Mesothelial cell of epicardium (in vitro differentiated cells): ENCODE measurements at places on chromosomes 16 and 17.

DNA sequence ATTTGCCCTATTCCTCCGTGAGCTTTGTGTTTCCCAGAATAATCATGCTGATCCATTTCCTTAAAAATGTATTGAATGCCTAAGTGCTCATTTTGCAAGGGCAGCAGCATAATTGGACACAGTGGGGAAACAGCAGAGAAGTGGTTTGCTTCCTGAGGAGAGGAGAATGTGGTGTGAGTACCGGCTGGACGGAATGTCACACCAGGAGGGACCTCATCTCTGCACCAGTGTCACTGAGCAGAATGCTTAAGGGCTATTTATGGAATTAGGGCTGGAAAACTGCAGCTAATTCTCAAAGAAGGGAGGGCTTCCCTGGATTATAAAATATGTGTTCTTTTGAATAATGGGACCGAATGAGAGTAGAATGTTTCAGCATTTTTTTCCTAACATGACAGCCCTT is 1100.6 kb upstream of the RBFOX1 start:
- H3K4me3 ChIP-seq, result no peak overlapping the region
- H3K4me1 ChIP-seq, result no peaks in the 10 kb centered on the region
- no peak for DNase-seq
- no peaks in the 10 kb centered on the region for H3K27me3 ChIP-seq
- no peak overlapping the region for H3K27ac ChIP-seq

DNA sequence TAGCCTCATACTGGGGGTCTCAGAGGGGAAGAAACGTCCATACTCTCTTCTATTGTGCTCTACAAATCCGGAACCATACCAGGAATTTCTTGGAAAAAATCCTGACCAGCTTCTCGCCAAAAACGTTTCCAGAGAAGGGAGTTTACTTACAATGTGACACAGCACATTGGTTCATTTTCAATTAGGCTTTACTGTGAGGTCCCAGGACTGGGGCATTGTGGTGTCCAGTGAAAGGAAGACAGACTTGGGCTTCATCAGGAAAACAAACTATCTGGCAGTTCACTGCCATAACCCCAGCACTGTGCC is 14.7 kb downstream of the MPP2 start:
- peaks cover 3% of the 10 kb centered on the region for H3K4me1 ChIP-seq
- no peak overlapping the region for H3K27ac ChIP-seq
- no peaks in the 10 kb centered on the region for H3K27me3 ChIP-seq
- no peak overlapping the region for H3K4me3 ChIP-seq
- DNase-seq, result no peak
- no peaks in the 10 kb centered on the region for H3K36me3 ChIP-seq

DNA sequence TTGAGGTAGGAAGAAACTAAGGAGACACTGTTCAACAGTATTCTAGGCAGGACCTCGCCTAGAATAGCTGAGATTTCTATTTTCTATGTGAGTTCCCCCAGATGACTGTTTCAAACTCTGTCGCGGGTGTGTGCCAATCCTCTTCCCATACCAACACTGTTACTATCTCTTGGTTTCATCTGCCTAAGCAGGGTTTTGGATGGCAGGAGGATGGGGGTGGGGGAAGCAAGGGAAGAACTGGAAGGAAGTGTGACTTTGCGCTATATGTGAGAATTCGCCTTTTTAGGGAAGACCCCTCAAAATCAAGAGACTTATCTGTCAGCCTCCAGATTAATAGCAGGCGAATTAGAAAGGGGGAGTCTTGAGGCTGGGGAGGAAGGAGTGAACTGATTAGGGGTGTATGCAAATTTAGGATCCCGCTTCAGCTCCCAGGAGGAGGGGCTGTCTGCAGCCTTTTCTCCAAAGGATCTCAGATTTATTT is 521 bp upstream of the G6PC3 start:
- no peaks in the 10 kb centered on the region for H3K36me3 ChIP-seq
- peaks cover 41% of the 10 kb centered on the region for H3K4me1 ChIP-seq
- DNase-seq, result peak; percentile 46
- peak overlapping the region; percentile 96 for H3K27ac ChIP-seq
- H3K4me3 ChIP-seq, result peak overlapping the region; percentile 91

DNA sequence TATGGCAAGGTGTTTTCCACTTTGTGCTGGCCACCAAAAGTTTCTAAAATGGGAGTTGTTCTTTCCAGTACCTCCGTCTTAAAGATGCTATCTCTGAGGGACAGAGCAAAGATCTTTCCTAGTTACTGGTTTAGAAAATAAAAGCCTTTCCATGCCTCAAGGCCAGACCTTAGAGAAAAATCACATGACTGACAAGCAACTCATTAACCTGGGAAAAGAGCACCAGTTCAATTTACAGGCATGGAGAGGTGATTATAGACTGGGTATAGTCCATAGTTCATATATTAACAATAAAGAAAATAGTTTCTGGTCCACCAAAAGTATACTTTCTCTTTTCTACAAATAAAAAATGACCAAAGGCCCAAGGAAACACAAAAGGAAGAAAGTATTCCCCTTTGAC is 230.7 kb downstream of the TOX3 start:
- no peaks in the 10 kb centered on the region for H3K4me1 ChIP-seq
- peaks cover 6% of the 10 kb centered on the region for H3K27me3 ChIP-seq
- no peak for DNase-seq
- no peaks in the 10 kb centered on the region for H3K36me3 ChIP-seq
- no peak overlapping the region for H3K4me3 ChIP-seq

DNA sequence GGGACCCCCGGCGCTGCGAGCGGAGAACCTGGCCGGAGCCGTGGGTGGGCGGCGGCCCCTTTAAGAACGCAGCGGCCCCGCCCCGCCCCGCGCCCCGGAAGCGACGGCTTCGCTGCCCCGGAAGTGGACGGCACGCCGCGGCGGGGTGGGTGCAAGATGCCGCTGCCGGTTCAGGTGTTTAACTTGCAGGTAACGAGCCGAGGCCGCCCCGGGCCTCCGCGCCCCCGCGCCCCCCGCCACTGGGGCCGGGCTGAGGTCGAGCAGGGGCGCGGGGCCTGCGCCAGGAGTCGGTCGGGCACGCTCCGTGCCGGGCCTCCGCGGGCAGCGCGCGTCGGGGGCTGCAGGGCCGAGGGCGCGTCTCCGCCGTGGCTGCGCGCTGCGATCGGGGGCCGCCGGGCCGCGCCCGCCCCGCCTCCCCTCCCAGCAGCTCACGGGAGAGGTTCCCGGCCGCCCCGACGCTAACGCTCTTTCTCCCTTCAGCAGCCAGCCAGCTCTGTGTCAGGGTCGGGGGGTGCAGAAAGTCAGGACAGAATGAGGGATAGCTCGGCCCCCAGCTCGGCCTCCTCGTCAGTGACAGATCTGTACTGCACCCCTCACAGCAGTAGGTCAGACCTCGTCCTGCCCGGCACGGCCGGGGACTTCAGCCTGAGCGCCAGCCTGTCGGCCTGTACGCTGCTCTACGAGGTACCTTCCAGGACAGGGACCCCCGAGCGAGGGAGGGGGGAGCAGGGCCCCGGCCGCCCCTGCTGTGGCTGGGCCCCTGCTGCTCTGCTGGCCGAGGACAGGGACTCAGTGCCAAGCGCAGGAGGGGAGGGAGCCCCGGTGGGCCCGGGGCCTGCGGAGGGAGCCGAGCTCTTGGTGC is at the start of the genes GPS1 and RFNG:
GPS1 (plus strand) TSS at position 123 of the 862 bp plus-strand sequence; CDS start at position 157, 34 bp downstream.
RFNG (minus strand) TSS at position 36 of the 862 bp plus-strand sequence. CDS start 45 bp downstream, outside the sequence.
- H3K36me3 ChIP-seq, result peaks cover 7% of the 10 kb centered on the region
- H3K4me1 ChIP-seq, result peaks cover 13% of the 10 kb centered on the region
- peak; percentile 81 for DNase-seq
- H3K27ac ChIP-seq, result peak within 1 kb of the TSS; percentile 78
- H3K4me3 ChIP-seq, result peak within 1 kb of the TSS; percentile 89
- no peaks in the 10 kb centered on the region for H3K27me3 ChIP-seq

GRCh38 chr17:81561494-81561885 is 9.3 kb upstream of the FAAP100 start:
- peaks cover 24% of the 10 kb centered on the region for H3K36me3 ChIP-seq
- no peak overlapping the region for H3K4me3 ChIP-seq
- no peak overlapping the region for H3K27ac ChIP-seq
- peaks cover 11% of the 10 kb centered on the region for H3K4me1 ChIP-seq
- H3K27me3 ChIP-seq, result no peaks in the 10 kb centered on the region

DNA sequence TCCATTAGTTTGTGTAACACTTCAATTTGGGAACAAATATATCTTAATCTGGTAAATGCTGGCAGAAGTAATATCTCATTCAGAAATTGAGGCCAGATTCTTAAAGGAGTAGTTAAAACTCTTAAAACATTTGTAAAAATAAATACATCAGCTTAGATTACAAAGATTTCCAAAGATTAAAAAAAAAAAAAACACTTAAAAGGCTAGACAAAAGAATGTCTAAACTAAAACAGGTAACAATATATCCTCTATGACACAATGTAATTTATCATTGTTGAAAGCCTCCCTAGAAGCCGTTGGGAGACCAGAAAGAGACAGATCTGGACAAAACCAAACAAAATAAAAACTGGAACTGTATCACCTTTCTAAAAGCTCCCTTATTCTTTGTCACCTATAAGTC is 3.5 kb downstream of the GPATCH8 start:
- peaks cover 30% of the 10 kb centered on the region for H3K4me1 ChIP-seq
- DNase-seq, result no peak
- no peaks in the 10 kb centered on the region for H3K27me3 ChIP-seq
- H3K4me3 ChIP-seq, result peak overlapping the region; percentile 31
- H3K36me3 ChIP-seq, result no peaks in the 10 kb centered on the region
- peak overlapping the region; percentile 27 for H3K27ac ChIP-seq

- H3K27me3 ChIP-seq, result no peaks in the 10 kb centered on the region
- DNase-seq, result no peak
- H3K4me3 ChIP-seq, result no peak overlapping the region
Measured at GRCh38 chr17:40097087-40097486, 3.3 kb downstream of the NR1D1 start.

DNA sequence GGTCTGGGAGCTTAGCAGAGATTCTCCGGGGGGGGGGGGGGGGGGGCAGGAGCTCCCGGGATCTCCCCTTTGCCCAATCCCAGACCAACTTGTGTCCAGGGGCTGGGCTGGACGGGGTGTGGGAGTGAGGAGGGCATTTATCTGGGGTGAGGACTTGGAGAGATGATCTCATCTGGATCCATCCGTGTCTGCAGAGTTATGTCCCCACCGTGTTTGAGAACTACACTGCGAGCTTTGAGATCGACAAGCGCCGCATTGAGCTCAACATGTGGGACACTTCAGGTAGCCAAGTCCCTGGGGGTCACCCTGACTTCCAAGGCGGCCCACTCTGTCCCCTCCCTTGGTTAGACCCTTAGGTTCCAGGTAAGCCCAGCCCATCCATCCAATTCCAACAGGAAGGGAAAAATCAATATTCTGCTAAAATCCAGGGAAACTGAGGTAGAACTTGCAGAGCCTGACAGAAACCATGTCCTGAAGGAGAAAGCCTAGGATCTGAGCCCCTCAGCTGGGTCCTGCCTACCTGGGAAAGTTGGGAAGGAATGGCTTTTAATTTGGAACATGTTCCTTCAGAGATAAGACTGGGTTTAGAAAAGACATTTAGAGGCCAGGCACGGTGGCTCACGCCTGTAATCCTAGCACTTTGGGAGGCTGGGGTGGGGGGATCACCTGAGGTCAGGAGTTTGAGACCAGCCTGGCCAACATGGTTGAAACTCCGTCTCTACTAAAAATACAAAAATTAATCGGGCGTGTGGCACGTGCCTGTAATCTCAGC is 921 bp downstream of the RND2 start:
- no peaks in the 10 kb centered on the region for H3K36me3 ChIP-seq
- peaks cover 13% of the 10 kb centered on the region for H3K4me1 ChIP-seq
- peak overlapping the region; percentile 77 for H3K4me3 ChIP-seq
- no peak for DNase-seq

DNA sequence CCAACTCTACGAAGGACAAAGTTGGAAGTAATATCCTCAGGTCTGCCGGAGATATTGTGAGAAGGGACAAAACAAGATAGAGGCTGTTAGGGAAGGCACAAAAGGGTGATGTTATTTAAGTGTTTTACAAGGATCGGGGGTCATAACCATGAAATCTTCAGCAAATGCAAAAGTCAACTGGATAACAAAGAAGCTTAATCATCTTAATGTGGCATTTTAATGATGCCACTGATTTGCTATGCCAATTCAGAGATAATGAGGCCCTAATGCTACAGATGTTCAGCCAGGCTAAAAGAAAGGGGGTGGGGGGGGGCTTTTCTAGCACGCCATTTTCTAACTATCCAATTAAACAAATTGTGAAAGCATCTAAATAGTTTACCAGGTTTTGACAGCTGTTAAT is 63.1 kb downstream of the IKZF3 start:
- H3K4me3 ChIP-seq, result no peak overlapping the region
- no peak for DNase-seq
- no peaks in the 10 kb centered on the region for H3K36me3 ChIP-seq
- H3K4me1 ChIP-seq, result peaks cover 28% of the 10 kb centered on the region
- H3K27me3 ChIP-seq, result peaks cover 2% of the 10 kb centered on the region

DNA sequence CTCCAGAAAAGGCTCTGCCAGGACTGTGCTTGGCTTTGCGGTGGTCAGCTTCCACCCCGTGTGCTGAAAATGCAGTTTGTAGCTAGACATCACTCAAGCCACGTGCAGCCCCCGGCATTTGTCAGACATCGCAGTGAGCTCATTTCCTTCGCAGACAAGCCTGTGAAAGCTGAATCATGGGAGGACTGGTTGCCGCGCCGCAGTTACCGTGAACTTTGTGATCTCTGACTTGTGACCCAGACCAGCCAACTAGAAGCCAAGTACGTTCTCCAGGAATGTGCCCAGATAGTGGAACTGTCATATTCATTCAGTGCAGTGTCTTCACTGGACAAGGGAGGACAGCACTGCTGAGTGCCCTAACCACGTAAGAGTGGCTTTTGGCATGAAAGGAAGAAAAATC is 58.1 kb downstream of the NDE1 start:
- H3K4me1 ChIP-seq, result no peaks in the 10 kb centered on the region
- DNase-seq, result no peak
- H3K4me3 ChIP-seq, result no peak overlapping the region
- no peak overlapping the region for H3K27ac ChIP-seq

- H3K36me3 ChIP-seq, result peaks cover 5% of the 10 kb centered on the region
- DNase-seq, result no peak
- no peak overlapping the region for H3K4me3 ChIP-seq
- H3K4me1 ChIP-seq, result peaks cover 64% of the 10 kb centered on the region
- H3K27me3 ChIP-seq, result no peaks in the 10 kb centered on the region
Measured at GRCh38 chr17:17966399-17966798, 5.8 kb downstream of the TOM1L2 start.

GRCh38 chr17:55635253-55635914 is 87.3 kb downstream of the TMEM100 start:
- peaks cover 12% of the 10 kb centered on the region for H3K4me1 ChIP-seq
- H3K4me3 ChIP-seq, result no peak overlapping the region
- H3K27me3 ChIP-seq, result no peaks in the 10 kb centered on the region
- no peaks in the 10 kb centered on the region for H3K36me3 ChIP-seq
- no peak for DNase-seq

- DNase-seq, result no peak
- no peak overlapping the region for H3K4me3 ChIP-seq
- H3K27ac ChIP-seq, result no peak overlapping the region
- H3K27me3 ChIP-seq, result no peaks in the 10 kb centered on the region
- H3K4me1 ChIP-seq, result no peaks in the 10 kb centered on the region
Measured at GRCh38 chr17:41131979-41132378, 8.0 kb upstream of the KRTAP4-12 start.

DNA sequence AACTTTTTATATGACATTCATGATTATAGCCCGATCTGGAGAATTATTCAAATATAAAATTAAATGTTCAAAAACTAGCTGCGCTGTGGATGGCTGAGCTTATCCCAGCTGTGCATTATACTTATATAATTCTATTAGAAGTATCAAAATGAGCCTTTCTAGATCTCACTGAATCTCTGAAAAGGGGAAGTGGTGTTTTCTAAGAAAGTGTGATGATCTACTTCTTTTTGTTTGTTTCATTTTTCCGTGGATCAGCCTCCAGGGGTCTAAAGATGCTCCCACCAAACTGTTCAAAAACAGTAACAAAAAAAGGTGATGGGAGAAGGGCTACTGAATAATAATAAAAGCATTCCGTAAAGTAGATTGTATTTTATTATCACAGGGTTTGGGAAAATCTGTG is 411.3 kb upstream of the PSMD7 start:
- no peak for DNase-seq
- no peaks in the 10 kb centered on the region for H3K36me3 ChIP-seq
- H3K27me3 ChIP-seq, result peaks cover 39% of the 10 kb centered on the region
- H3K4me1 ChIP-seq, result peaks cover 14% of the 10 kb centered on the region
- no peak overlapping the region for H3K27ac ChIP-seq
